CD4-positive, alpha-beta T cell treated with Interleukin-15 for 4 hours (primary cell): ENCODE measurements at places on chromosomes 6 and 20.
A peak's percentile ranks its signal among the peaks of the same experiment; 100 is the strongest.

- DNase-seq: no peak
These were observed 135.5 kb upstream of the NUP153 start for GRCh38 chr6:17842014-17842776.

DNA sequence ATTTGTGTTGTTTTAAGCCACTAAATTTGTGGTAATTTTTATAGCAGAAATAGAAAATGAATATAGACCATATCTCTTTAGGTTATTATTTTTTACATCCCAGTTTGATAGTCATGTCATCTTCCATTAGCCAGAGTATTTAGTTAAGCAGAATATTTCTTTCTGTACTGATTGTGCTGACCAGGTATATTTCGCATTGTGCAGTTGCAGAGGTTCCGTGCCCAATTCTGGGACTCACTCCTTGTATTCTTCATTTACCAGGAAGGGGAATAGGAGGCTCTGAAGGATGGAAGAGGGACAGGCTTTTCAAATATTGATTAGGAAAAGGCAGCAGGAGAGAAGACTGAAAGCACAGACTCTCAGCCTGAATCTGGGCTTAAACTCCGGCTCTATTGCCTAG is 217.8 kb downstream of the AKAP7 start:
- no peak for DNase-seq

DNA sequence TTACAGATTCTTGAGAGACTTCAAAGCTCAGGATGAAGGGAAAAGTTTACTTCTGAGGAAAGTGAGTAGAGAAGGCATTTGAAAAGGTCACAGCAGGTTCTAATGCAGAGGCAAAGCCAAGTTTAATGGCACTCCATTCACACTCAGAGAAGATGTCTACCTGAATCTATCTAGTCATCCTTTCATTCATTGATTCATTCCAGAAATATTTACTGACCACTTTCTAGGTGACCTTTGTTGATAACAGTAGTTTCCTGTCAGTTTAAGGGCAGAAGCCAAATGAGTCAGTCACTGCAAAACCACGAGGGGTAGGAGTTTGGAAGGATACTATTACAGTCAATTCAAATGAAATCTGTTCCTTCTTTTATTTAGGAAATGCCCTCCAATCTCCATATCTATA is 30.8 kb downstream of the FBXO5 start:
- no peak for DNase-seq

- no peak for DNase-seq
These were observed 12.9 kb upstream of the MICB start for GRCh38 chr6:31485055-31485454.

GRCh38 chr6:43359381-43359780 is 10.1 kb downstream of the ZNF318 start:
- no peak for DNase-seq

GRCh38 chr20:57851025-57851682 is 141.3 kb upstream of the PMEPA1 start:
- no peak for DNase-seq

DNA sequence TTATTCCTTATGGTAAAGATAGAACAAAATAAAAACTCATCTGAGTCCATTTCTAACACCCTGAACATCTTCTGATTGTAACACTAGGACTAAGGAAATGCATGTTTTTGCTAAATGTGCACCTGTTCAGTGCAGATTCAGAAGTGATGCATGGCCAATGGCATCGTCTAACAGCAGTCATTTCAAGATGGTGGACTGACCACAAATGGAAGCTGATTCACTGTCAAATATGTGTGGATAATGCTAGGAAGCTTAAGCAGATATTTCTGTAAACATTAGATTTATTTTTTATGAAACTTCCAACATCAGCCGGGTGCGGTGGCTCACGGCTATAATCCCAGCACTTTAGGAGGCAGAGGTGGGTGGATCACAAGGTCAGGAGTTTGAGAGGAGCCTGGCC is 394.8 kb downstream of the SAMD5 start:
- DNase-seq: no peak

- DNase-seq: no peak
These were observed 15.5 kb downstream of the TPD52L1 start for GRCh38 chr6:125169058-125169457.

DNA sequence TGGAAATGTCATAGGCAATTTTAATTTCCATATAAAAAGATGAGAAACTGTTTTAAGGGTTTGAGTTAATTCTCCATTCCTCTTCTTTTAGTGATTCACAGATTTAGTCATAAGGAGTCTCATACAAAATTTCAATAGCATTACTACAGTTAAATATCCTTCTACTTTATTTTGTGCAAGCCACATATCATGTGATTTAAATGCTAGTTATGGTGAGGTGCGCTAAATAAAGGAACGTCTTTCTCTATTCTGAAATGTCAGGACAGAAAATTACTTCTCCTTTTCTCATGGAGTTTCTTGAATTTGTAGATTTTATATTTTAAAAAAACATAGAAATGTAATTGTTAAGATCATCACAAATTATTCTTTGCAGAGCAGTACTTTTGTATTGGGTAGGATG is 50.0 kb upstream of the SUPT3H start:
- DNase-seq: no peak

DNA sequence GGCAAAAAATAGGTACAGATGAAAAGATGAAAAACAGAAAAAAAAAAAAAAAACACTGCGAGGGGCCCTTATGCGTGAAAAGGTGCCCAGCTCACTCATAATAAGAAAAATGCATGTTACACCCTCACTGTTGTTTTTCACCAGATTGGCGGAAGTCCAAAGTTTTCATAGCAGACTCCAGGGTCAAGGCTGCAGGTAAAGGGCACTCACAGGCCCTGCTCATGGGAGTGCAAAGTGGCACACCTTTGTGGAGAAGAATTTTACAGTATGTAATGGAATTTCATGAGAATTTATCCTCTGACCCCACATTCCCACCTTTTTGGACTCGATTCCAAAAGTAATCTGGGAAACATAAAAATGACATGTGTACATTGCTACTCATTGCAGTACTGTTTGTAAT is 108.2 kb downstream of the CDKAL1 start:
- DNase-seq: no peak

- DNase-seq: peak; percentile 77
These were observed 148.3 kb upstream of the RPS6KA2 start for GRCh38 chr6:166775180-166775922.

DNA sequence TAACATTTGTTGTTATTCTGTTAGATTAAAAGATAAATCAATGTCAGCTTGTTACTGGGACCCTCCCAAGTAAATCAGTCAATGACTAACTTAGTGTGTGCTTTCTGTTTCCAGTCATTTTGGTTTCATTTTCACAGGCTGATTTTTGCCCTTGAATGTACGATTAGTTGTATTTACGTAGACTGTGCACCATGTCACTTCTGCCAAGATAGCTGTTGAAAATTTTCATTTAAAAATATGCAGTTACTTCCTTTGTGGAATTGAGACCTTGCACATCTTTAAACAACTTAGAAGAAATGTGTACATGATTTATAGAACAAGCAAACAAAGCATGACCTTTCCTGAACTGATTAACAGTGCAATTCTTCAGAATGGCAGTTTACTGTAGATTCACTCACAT is 944.8 kb upstream of the CITED2 start:
- no peak for DNase-seq

DNA sequence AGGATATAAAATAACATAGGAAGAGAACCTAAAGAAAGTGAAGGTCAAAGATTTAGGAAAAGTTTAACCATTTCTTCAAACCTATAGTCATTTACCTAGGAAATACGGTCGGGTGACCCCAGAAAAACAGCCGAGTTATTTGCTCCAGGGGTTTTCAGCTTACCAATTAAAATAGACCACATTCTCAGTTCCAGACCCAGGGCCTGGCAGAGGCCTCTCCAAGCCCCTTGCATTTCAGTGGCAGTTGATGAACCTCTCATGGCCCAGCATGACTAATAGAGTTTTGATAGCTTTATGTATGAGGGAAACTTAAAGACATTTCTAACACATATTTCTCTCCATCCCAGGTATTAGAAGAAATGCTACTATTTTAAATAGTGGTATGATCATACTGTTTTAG is 113.5 kb downstream of the OGFRL1 start:
- no peak for DNase-seq

DNA sequence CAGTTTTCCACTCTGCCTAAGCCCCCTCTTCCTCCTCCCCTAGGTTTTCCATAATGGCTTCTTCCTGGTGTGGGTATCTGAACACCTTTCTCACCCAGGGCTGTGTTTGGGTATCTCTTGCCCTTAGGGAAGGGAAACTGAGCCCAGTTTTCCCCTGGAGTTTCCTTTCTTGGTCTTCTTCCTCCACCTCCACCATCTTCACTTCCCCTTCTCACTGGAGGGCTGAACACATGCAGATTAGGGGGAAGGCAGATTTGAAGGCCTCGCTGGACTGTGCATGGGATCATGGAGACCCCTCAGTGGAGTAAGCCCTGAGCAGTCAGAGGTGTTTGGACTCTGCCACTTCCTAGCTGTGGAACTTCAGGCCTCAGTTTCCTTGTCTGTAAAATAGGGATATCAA is 27.8 kb downstream of the FOXP4 start:
- DNase-seq: no peak

DNA sequence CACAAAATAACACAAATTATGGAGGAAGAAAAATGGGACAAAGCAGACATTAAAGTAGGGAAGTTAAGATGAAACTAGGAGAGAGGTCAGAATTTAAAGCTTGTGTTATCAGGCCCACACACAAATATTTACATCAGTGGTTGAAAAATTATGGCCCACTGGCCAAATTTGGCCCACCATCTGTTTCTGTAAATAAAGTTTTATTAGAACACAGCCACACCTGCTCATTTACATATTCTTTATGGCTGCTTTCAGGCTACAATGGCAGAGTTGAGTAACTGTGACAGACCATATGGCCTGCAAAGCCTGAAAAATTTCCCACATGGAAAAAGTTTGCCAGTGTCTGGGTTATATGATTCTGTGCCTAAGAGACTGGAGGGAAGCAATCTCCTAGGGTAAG is 49.0 kb downstream of the SLC22A23 start:
- DNase-seq: no peak

DNA sequence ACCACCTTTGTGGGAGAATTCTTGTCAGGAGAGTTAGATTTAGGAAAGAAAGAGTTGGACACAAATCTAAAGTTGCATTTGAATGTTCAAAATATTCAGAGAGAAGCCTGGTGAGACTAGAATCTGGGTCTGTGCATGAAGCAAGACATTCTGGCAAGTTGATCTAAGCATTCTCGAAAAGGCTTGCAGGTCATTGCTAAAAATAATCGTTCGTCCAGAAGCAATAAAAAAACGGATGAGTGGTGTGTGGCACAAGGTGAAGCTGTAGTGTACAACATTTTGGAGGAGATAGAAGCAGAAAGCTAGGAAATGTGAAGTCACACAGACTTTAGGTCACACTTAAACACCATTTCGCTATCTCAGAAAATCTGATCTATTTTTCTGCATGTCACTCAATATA is 114.9 kb upstream of the IFNGR1 start:
- DNase-seq: no peak
